IPS-NIHi11 (cell line): ENCODE measurements at places on chromosomes 12 and 14.

DNA sequence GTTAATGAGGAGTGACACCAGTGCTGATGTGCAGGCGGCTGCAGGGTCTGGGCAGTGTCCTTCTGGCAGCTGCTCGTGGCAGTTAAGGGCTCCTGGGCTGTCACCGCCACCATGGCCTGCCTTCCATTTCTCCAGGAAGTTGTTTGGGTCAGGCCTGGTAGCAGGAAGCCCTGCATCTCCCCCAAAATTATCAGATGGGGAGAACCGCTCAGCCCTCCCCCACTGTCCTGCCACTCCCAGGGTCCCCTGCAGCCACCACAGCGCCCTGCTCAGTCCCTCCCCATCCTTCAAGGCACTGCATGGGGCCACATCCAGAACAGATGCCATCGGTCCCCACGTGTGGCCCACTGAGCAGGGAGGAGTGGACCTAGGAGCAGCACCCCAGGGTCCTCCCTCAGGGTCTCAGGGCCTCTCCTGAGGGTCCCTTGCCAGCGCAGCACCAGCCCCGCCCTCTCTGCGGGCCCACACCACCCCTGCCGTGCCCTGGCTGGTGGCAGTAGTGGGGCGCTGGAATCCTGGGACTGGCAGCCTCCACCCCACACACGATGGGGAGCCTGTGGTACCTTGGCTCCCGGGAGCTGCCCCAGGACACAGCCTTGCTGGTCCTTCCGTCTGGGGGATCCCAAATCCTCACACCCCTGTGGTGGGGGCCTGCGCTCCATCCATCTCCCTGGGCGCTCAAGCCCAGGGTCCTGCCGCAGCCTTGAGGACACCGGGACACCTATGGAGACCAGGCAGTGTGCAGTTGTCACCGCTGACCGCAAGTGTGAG lies 10.3 kb upstream of the AMN start:
- DNase-seq: no peak

- DNase-seq: no peak
These were observed 209.7 kb upstream of the BMP4 start for GRCh38 chr14:54166049-54166950.

DNA sequence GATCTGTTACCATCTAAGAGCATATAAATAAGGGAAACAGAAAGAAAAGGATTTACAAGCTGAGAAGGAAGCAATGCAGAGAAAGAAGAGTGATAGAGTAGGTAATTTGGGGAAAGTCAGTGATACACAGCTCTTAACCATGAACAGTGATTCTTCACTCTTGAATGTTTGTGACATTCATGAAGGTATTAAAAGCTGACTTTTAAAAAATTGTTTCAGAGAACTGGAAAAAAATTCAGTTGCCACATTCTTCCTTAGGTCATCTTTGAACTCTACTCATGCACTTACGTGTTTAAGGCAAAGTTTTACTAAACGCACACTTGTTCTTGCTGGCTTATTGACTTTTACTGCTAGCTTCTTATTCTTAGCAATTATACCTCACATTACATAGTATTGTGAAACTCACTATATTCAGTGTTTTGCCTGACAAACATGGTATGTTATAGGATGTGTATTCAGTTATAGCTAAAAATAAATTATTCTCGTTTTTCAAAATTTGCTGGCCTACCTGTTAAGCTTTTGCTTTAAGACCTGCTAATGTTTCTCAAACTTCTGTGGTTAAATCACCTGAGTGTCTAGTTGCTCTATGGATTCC lies 10.9 kb downstream of the HIF1A start:
- DNase-seq: no peak

GRCh38 chr14:102554821-102555819 lies 37.3 kb upstream of the RCOR1 start:
- DNase-seq: peak; percentile 85

- DNase-seq: no peak
These were observed 832.9 kb upstream of the FBXO33 start for GRCh38 chr14:40265096-40265495.

DNA sequence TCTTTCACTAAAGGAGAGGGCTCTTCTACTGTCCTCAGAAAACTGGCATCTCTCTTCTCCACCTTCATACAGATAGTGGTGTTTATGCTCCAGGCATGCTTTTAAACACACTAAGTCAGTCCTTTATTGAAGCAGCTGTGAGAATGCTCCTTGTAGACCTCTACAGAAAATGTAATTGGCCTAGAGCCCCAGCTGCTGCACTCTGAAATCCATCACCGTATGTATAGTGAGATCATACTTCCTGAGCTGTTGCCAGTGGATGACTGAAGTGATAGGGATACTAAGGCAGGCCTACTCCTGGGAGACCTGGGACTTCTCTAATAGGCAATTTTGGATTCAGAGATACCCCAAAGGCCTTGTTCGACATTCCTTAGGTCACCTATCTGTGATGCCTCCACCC lies 535.4 kb downstream of the RPS29 start:
- DNase-seq: no peak

DNA sequence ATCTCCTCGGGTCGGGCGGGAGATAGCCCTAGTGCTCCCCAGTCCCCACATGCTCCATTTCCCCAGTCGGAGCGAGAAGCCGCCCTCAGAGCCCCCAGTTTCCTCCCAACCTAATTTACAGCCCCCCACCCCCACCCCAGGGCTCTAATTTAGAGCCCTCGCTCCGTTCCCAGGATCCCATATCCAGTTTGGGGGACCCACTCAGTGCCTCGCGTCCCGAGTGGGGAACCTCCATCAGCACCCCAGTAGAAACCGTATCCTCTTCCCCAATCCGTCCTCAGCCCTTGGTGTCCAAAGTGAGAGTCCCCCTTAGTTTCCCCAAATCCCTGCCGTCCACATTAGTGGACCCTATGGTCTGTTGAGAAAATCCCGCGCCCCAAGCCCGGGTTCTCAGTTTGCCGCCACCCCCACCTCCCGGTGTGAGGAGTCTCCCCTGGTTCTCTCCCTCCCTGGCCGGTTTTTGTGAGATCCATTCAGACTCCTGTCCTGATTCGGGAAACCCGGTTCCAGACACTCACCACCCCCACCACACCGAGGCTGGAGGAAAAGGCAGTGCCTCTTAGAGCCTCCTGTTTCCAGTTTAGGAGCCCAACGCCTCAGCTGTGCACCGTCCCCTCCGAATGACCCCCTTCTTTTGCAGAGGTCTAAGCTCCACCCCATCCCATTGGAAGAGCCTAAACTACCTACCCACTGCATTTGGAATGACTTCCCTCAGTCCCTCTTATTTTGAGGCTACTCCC lies 809 bp upstream of the MSI1 start:
- DNase-seq: no peak

DNA sequence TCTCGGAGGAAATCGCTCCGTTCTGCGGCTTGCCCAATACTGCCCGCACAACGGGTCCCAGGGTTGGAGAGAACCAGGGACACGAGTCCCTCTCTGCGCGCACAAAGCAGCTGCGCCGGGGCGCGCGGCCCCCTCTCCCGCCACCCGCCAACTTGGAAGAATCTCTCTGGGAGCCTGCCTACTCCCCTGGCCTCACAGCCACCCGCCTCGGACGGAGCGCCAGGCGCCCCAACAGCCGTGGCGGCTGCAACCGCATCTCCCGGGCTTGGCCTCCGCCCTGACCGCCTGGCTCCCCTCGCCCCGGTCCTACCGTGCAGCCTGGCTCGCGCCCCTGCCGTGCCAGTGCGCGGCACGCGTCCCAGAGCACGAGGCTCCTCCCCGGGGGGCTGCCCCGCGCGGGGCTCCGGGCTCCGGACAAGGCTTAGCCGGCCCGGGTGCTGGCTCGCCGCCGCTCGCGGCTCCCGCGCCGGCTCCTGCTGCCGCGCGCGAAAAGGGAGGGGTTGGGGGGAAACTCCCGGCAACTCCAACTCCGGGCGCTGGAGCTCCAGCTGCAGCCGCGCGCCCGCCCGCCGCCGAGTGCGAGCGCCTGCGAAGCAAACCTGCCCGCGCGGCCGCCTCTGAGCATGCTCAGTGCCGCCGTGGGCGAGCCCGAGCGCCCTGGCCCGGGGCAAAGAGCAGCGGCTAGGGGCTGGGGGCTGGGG lies at the start of gene STXBP6:
Gene STXBP6, minus strand, starts transcription at position 580 of the 701 bp plus-strand sequence. CDS start 75,329 bp downstream, outside the sequence.
- peak; percentile 87 for DNase-seq

DNA sequence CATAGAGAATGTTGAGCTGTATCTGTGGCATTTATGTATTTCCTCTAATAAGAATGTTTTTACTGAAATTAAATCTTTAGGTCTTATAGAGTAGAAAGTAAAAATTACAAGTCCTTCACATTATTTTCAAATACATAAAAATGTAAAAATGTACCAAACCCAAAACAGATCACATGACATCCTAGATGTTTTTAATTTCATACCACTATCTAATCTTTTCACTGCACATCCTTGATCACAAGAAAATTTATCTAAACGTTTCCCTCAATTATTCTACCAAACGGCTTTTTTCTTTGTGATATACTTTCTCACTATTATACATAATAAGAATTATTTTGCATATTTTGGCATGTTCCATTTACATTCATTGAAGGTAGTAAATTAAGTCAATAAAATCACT lies 18.3 kb downstream of the SGPP1 start:
- DNase-seq: no peak

DNA sequence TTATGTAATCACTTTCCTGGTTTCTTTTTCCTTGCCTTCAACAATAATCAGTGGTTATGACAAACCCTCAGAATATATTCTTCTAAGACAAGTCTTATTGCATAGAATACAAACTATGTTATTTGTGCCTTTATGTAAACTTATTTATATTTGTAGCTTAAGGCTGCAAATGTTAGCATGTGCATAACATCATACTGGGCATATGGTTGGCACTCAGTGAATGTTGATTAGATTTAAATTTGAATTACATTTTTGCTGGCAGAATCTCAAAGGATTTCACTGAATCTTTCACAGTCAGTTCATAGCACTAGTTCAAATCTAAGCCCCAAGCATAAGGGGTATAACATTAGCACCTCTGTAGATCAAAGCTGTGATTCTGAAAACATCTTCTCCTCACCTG lies 113.2 kb upstream of the AEBP2 start:
- no peak for DNase-seq

DNA sequence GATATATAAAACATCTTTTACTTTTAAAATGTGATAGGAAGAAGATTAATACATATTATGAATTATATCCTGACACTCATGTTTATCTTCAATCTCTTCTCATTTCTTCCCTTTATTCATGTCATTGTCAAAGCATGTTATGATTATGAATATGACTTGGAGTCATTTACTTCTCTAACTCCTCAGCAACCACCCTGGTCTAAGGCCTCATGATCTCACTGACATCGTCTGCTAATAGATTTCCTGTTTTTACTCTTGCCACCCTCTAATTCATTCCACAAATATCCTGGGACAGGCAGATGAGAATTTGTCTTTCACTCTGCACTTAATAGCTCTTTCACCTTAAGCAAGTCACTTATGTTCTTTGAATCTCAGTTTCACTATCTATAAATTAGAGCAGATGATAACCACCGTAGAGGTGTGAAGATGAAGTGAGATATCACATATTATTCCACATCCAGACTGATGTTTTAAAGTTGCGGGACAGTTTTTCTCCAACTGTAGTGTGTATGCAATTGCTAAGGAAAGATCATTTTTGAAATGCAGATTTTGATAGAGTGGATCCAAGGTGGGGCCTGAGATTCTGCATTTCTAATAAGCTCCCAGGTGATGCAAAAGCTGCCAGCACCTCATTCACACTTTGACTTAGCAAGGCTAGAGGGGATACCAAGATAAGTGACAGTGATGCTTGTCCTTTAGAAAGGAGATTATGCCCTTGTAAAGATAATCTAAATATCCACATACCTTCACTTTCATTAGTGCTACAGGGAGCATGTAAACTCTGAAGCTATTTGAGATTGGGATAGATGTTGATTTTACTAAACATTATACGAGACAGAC lies 3.3 kb upstream of the IAPP start:
- no peak for DNase-seq

DNA sequence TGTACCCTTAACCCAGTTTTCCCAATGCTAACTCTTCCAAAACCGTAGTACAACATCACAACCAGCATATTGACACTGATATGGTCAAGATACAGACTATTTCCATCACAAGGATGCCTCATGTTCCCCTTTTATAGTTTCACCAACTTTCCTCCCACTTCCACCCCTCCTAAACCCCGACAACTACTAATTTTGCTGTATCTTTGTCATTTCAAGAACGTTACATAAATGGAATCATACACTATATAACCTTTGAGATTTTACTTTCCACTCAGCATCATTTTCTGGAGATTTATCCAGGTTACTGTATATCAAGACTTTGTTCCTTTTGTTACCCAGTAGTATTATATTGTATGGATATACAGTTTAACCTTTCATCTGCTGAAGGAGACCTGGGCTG lies 88.9 kb downstream of the MED13L start:
- no peak for DNase-seq

DNA sequence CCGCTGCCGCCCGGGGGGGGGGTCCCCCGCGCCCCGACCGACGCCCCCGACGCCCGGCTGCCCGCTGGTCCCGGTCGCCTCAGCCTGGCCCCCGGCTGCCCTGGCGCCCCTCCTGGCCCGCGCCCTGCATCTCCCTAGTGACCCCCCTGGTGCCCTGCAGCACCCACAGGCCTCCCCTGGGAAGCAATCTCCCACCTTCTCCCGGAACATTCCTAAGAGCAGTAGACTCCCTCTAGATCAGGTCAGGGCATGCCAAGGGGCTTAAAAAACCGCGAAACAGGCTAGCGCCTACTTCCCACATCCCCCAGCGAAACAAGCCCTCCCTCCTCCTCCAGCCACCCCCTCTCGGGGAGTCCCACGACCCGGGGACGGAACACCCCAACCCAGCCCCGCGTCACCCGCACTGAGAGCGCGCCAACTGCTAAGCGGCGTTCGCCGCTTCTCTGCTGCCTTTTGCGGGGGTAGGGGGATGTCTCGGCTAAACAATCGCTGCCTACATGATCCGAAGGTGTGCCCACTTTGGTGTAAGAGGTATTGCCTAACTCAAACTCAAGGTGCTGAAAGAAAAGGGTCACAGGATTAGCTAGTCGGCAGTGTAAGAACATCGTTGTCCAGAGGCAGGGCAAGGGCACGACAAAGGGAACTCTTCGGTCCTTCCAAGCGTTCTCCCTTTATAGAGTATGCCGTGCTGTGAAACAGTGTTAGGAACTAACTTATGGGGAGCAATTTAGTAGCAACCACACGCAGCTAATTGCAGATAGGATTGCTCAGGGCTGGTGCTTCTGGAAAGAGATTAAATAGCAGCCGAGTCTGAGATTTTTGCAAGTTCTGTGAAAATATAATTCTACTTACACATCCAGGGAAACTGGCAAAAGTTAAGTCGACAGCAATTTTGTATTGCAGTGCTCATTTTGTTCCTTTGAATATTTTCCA lies 619 bp upstream of the NTN4 start:
- DNase-seq: no peak

- DNase-seq: no peak
These were observed 28.3 kb downstream of the CGRRF1 start for GRCh38 chr14:54538055-54538454.
